Stimulated activated CD8-positive, alpha-beta memory T cell treated with anti-CD3 and anti-CD28 coated beads, Interleukin-7, amount 100 ng/mL, for 1 hour (primary cell): ENCODE measurements at places on chromosomes 2 and 18.

GRCh38 chr2:49131801-49132200 is 22.5 kb downstream of the FSHR start:
- DNase-seq = no peak

DNA sequence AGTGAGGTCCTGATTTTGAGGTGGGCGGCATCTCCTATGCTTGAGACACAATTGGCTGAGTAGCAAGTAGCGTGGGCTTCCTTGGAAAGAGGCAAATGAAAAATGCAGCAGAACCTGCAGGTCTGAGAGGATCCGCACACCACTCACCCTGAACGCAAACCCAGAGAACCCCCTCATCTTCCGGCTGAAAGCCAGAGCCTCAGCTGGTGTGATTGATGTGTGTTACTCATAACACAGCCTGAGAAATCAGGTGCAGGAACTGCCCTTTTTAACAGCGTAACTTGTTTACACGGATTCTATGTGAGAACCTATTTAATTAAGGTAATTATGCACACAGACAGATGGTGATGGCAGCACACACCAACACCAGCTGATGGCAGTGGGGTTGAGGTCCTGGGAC is 123.4 kb downstream of the MRO start:
- no peak for DNase-seq

- DNase-seq = no peak
These were observed 369.1 kb downstream of the ZNF521 start for GRCh38 chr18:24982831-24983230.

- DNase-seq = no peak
These were observed 48.0 kb downstream of the LANCL1 start for GRCh38 chr2:210428393-210429179.

GRCh38 chr2:54639609-54640008 is 83.9 kb upstream of the EML6 start:
- no peak for DNase-seq

DNA sequence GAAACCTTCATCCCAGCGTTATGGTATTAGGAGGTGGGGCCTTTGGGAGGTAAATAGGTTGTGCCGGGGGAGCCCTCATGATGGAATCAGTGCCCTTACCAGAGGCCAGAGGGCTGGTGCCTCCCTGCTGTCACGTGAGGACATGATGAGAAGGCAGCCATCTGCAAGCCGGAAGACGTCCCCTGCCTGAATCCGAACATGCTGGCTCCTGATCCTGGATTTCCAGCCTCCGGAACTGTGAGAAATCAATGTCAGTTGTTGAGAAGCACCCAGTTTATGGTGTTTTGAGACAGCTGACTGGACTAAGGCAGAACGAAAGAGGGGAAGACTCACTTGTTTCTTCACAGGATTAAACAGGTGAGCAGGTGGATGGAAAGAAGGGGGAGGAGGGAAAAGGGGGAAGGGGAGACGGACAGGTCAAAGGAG is 13.0 kb upstream of the KLF11 start:
- DNase-seq = no peak

DNA sequence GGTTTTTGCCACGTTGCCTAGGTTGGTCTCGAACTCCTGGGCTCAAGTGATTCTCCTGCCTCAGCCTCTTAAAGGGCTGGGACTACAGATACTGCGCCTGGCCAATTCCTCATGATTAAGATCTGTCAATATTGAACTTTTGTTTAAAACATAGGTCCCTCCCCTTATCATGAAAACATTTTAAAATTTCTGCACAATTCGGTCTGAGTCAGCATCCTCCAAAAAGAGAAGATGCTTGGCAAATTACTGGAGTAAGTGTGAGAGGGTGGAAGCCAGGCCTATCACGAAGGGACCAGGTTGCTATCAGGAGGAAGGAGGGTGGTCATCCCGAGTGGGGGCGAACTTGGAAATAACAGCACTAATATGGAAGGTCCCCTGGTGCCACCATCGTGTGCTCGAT is 10.8 kb upstream of the CRYGA start:
- no peak for DNase-seq

DNA sequence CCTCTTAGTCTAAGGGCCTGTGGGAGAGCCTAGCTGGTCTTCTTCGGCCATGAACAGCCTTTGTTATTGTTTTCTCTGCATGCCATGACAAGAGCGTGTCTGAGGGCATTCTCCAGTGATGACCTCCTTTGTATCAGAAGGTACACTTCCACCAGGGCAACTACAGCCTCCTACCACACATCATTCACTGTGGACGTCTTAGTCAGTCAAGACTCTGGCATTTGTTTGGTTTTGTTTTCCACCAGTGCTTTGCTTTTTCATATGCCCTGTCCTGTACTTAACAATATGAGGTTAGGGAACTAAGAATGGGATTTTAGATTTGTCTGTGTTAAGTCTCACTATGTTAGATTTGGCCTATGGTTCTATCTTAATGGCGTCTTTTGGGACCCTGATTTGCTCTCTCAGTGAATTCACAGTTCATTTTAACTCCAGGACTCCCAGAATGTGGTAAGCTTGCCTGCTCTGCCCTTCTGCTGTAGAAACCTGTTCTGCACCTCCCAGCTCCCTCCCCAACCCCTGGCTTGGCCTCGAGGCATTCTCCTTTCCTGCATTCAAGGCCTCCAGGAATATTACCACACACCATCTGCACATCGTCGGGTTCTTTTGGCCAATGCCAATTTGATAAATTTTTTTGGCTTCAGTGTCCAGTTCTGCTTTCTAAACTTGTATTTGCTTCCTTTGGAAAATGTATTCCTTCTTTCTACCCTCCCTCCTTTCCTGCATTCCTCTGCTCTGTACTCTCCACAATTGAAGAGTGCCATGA is 42.8 kb upstream of the IL1R1 start:
- no peak for DNase-seq

DNA sequence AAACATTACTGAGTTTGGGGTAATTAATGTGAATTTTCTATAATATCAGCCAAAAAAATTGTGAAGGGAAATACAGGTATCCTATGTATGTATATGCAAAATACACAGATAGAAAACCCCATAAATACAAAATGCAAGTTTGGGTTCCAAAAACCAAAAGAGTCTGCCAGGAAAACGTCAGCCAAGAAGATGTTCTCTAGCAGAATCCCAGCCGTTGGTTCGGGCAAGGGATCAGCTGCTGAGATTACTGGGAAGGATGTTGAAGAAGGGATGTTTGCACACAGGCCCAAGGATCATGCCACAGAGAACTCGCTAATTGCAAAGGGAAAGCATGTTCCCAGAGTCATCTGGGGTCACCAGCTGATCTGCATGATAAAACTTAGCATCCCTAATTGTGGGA is 9.5 kb upstream of the ANO7 start:
- no peak for DNase-seq

DNA sequence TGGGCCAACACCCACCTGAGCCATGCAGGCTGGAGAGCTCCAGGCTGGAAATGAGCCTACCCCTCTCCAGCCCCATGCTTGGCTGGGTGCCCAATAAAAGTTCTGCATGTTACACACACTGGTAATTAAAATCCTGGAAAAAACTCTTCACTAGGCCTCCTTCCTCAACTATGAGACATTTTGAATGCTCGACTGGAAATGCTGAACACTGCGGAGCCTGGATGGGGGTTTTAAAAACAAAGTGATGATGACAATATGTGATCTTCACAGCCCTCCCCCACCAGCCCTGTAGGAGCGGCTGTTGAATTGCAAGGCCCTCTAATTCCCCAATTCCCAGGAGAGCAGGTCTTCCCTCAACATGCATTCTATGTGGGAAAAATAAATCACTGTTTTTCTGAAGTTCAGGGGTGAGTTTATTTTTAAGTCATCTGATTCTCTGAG is 179.2 kb downstream of the TTC32 start:
- DNase-seq = no peak

DNA sequence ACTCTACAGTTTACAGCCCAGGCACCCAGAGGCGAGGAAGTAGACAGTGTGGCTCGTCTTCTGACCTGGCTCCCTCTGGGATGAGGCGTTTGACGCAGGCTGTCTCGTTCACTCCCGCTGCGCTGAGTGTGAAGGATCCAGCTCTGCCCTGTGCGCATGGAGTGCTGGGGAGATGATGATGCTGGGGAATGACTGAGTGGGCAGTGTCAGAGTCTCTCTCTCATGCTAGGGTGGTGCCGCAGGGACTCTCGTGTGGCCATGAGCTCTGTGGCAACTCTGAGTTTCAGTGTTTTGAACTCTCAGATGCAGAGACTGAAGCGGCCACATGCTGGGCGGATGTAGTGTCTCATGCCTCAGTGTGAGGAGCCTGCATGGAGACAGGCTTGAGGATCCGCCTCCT is 118.4 kb upstream of the TPO start:
- no peak for DNase-seq

GRCh38 chr2:210000464-210001324 is 1.7 kb upstream of the RPE start:
- no peak for DNase-seq

GRCh38 chr2:106054321-106054720 is 139.8 kb downstream of the UXS1 start:
- DNase-seq = no peak

DNA sequence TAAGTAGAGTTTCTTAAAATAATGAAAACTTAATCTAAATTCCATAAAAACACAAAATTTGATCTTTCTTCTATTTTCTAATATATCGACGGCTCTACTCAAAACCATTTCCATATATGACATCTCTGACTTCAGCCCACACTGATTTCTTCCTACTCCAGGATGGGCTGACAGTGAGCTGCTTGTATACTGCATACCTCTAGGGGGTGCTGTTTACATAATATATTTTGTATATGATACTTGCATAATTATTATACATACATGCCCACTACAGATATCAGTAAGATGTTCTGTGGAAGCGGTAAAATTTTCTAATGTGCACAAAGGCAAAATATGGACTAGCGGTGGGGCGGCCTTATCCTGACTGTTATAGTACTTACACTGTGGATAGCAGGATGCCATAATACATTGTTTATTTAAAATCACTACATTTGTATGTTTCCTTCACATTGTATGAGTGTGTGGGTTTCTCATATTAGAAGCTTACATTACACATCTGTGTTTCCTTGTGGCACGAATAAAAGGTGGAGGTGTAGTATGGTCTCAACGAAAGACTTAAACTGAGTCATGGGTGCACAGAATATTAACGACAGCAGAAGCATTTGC is 66.1 kb upstream of the NXPH2 start:
- DNase-seq = no peak

DNA sequence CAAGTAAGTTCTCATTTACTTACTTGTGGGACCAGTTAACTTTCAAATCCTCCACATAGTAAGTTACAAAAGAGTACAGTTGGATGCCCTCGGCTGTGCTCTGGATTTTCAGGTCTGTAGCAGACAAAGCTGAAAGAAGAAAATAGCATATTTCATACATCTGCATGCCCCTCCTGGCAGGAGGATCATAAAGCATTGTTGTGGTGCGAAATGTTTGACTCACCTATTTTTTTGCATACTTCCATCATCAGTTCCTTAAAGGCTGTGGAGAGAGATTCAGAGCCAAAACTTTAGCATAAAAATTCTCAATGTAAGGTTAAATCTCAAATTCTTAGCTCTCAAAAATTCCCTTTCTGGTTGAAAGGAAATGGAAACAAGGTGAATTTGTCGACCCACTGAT is 70.8 kb upstream of the LPIN2 start:
- DNase-seq = no peak

- DNase-seq = no peak
These were observed 232.4 kb downstream of the MEIS1 start for GRCh38 chr2:66667301-66667700.

DNA sequence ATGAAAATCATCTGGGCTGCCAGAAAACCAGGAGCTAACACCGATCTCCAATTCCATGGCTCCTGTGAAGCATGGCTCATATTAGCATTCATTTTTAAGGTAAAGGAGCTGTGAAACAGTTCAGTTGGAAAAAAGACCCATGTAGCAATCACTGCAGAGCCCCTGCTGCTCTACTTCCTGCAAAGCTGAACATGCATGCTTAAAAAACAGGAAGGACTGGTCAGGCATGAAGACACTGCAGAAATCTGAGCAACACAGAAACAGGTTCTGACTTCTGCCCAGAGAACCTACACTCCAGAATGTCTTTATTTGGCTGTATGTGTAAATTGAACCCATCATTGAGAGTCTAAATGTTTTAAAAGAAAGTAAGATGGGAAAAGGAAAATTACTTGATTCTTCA is 950.6 kb downstream of the DCDC2C start:
- no peak for DNase-seq

GRCh38 chr2:165572151-165572550 is 102.7 kb downstream of the CSRNP3 start:
- DNase-seq = no peak

DNA sequence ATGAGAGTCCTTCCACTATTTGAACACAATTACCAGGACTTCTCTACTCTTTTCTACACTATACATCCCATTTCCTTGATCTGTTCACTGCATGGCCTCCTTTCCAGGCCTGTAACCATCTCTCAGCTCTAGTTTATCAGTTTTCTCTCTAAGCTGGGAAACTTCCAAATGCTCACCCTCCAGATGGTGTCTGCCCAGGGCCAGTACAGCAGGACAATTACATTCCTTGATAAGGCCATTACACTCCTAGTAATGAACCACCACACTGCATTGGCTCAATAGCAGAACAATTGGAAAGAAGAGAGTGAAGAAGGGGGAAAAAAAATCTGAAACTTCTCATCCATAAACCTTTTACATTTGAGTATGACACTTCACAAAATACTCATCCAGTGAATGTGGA is 359.1 kb downstream of the ALK start:
- no peak for DNase-seq

- DNase-seq = no peak
These were observed 105.0 kb downstream of the AGAP1 start for GRCh38 chr2:235598532-235599531.

GRCh38 chr18:6086731-6087130 is 191.4 kb upstream of the TMEM200C start:
- no peak for DNase-seq

DNA sequence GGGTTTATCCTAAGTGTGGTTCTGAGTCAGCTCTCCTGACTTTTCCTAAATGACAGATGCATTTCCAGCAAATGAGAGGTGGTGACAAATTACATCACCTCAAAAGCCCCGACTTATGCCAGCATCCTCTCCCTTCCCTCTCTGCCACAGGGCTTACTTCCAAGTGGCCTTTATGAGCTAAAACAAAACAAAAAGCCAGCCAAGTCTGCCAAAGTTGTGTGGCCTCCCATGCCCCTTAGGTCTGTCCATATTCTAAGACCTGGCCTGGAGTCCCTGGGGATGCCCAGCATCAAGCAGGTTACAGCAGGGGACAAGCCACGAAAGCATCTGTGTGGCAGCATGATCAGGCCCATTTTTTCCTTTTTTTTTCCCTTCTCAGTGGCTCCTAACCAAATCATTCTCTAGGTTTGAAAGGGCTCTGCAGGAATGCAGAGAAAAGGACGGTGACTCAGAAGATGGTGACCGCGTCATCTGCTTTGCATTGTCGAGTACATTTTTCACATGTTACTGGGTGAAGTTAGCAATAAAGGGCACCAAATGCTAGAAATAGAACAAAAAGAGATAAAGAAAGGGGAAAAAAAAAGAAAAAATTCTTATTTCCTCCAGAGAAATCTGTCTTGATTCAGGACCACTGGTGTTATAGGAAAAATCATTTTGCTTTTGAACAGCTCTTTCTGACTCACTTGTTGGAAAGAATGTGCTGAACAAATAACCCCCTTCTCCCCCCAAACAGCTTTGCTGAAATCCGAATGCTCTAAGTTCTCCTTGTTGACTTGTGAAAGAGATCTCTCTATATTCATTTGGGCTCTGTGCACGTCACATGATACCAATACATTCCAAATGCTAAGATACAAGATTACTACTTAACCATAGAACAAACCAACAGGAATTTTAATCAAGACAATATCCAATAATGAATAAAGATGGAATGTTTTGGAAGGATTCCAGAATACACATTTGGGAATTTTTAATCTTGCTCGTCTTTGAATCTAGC is 178.7 kb downstream of the EN1 start:
- no peak for DNase-seq
